H7 (cell line): ENCODE measurements at places on chromosomes 1 and 21. TPM values are rescaled to one million over a fixed set of nuclear protein-coding genes. Genes with fewer than 3 reads are reported as not detected.
A peak's percentile ranks its signal among the peaks of the same experiment; 100 is the strongest.

DNA sequence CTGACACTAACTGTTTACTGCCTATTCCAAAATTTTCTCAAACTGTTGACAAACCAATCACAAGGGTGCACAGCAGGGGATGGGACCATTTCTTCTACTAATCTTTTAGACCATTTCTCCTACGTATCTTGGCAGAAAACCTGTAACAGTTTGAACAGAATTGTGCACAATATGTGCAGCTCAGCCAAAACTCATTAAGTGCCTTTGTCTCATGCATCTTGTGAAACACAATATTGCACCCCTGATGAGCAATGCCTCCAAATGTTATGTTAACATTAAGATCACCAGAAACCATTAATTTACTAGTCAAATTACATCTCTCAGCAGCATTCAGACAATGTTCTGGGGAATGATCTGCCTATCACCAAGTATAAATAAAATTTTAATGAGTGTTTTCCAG, 247.5 kb downstream of the NRIP1 start:
- DNase-seq, result no peak

DNA sequence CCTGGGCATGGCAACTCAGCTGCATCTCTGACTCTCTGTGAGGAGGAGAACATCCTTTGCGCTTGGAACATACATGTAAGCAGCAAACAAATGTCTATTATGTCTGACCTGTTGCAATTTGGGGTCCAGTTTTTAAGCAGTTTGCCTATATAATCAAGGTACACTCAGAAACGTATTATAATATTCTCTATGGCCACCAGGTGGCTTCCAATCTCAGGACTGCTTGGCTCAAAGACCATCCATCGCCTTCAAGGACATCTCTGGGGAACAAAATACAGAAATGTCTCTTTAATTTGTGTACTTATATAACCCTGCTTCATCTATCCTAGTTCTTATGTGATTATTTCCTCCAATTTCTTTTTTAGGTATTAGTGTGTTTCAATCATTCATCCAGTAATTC, 227.2 kb downstream of the OLFM3 start:
- DNase-seq, result peak; percentile 1

- DNase-seq, result no peak
These were observed 81.1 kb upstream of the GREM2 start for GRCh38 chr1:240693036-240693435.

DNA sequence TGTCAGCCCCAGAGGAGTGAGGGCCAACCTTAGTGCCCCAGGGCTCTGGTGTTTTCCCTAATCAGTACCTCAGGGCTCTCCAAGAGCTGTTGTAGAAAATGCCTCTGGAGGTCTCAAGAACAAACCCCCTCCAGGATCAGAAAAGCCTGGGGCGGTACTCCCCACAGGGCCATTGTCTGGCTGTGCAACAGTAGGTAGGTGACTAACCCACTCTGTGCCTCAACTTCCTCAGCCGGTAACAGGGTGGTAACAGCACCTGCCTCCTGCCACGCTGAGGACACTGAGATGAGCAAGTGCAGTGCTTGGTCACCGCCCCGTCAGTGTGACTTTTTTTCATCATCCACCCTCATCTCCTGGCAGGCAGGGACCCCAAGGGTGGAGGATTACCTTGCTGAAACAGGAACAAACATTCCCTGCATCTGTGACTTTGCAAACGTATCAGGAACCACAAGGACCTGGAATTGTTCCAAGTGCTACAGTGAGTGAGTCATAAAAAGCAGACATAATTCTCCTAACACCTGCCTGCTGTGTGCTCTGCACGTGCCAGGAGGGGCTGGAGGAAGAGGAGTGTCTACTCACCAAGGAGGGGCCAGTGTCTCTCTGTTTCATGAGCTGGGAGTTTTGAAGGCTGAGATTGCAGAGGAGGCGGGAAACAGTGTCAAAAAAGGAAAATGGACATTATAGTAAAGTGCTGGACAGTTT, 440.8 kb downstream of the NPHP4 start:
- no peak for DNase-seq

GRCh38 chr1:158212320-158212719, 31.6 kb downstream of the CD1D start:
- peak; percentile 74 for DNase-seq

DNA sequence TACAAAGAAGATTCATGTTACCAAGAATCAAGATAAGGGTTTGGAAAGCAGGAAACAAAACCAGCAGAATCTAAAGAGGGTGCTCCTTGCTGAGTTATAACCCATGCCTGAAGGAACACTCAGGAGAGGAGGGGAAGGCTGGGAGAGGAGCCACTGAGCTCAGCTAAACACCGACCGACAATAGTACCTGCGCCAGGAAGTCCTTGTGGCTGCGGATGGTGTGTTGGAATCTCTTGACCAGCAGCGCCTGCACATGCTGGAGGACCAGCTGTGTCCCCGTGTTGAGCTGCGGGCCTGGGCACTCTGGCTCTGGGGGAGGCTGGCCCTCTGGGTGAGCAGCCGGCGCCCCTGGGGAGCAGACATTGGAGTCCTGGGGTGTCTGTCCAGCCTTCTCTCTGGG, 89.4 kb downstream of the ABCA4 start:
- no peak for DNase-seq

- DNase-seq, result no peak
These were observed 38.6 kb upstream of the RALGPS2 start for GRCh38 chr1:178686407-178686806.

DNA sequence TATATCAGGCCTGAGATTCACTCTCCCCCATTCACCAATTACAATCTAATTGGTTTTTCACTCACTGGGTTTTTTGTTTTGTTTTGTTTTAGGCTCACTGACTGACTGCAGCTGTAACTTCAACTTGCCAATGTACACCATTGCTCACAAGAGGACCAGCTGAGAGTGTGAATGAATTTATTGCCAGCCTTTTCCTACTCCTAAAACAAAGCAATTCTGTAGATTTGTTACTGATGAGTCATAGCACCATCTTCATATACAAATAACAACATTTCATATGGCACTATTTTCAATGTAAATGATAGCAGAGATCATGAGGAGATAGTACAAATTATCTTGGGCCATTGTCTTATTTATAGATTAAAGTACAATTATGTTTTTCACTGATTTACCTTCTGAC, 76.0 kb upstream of the DPYD start:
- no peak for DNase-seq

DNA sequence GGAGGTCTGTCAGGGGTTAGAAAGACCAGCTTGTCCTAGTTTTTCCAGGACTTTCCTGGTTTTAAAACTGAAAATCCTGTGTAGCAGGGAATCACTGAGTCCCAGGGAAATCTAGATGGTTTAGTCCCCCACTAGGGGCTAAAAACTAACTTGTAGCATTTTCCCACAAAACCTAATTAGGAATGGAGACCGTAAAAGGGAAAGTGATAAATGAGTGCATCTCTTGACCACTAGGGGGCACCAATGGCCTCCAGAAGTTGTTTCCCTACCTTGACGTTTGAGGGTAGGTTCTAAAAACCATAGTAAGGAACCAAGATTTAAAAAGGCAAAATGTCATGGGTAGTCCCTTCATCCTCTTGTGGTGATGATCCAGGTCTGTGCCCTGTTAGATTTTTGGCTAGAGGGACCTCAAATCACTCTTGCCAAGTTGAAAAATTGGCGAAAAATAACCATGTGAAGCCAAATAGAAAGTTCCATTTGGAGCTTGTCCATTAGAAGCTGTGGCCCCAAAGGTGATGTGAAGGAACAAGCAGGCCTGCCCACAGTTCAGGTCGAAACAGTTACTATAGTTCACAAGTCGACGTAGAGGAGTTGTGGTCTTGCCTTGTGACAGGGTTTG, 24.5 kb downstream of the CLIC6 start:
- peak; percentile 71 for DNase-seq

GRCh38 chr1:171457412-171457811, 27.9 kb upstream of the PRRC2C start:
- no peak for DNase-seq

- DNase-seq, result peak; percentile 93
These were observed at the start of gene PSEN2 for GRCh38 chr1:226870401-226871279. Gene PSEN2, plus strand, starts transcription at chr1:226870616. Its CDS starts 11,292 bp downstream, at chr1:226881908.

GRCh38 chr1:17706445-17706844, 48.7 kb upstream of the ACTL8 start:
- DNase-seq, result no peak

DNA sequence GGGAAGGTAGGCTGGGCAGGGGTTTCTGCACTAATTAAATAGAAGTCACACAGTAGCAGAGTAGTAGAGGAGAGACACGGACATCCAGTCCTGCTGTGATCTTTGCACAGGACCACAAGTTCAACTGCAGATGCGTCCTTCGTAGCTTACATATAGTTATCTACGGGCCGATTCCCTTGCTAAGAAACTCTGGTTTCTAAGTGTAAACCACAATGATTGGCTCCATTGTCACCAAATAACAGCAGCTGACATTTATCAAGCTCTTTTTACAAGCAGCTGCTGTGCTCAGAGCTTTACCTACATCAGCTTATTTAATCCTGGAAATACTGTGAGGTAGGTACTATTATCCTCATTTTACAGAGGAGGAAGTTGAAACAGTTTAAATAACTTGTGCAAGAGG, 3.1 kb downstream of the SLC45A3 start:
- DNase-seq, result no peak

GRCh38 chr1:115196296-115196695, 107.0 kb upstream of the TSPAN2 start:
- DNase-seq, result no peak

DNA sequence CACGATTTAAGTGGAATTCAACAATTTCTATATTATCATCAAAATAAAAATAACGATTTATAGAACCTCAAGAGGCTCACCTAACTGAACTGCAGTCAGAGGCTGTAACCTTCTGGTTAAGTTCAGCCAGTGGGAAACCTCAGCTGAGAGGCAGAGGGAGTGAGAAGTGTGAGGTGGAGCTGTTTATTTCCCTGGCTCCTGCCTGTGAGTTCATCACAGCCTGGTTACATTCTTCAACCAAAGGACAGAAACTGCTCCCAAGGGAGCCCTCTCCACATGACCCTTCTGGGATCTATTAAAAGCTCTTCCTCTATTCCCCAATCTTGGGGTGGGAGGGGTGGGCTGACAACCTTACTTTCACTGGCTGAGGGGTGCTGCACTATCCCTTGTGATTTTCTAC, 22.2 kb downstream of the DYNLT5 start:
- no peak for DNase-seq

DNA sequence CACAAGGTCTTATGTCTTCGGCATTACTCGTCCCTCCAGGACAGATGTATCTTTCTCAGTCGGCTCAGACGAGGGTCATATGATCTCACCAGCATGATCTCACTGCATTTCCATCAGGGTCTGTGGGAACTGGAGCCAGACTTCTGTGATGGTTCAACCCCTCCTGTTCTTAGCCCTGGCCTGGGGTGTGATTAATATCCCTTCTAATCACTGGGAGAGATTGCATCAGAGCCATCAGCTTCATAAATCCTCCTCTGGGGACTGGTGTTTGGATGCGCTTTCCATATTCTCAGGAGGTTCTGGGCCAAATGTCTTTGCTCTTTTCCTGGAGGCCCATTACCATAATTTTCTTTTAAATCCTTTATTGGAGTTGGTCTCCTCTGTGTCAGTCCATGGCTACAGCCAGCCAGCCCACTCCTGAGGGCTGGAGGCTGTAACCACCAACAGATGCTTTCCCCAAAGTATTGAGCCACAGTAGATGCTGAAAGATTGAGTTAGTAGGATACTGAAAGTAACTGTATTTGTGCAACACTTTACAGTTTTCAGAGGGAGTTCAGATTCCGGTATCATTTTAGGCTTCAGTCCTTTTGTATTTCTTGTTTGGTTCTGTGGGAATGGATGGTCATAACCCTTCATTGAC, 20.0 kb downstream of the CACNA1E start:
- no peak for DNase-seq

DNA sequence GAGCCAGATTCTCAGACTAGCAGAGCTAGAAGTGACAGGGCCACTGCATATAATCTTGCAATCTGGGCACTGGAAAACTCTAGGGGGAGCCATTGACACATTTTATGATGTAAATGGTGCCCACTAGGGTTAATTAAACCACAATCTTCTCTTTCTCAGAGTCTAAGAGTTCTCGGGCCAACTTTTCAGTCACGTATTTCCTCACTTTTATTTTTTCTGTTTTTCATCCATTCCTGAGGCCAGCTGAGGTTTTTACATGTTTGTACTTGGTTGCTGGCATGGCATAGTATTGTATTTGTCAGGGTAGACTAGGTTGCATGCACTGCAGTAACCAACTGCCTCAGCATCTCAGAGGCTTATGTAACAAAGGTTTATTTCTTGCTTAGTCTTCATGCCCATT, 138.2 kb downstream of the ZNF326 start:
- peak; percentile 33 for DNase-seq

DNA sequence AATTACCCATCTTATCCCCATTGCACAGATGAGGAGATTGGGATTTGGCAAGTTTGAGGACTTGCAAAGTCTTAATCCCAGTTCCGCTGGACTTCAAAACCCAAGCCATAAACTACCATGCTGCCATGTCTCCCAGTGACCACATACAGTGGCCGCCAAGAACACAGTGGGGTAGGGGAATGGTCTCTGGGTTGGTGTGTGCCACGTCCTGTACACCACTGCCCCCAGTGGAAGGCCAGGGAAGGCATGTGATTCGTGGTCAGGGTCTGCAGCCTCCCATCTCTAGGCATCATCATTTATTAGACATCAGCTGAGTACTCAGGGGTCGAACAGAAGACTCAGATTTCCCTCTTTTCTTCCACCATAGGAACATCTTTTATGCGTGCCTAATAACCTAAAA, 76.0 kb downstream of the MAN1C1 start:
- DNase-seq, result peak; percentile 85

- DNase-seq, result no peak
These were observed 144.5 kb downstream of the OMA1 start for GRCh38 chr1:58401991-58402390.

- no peak for DNase-seq
These were observed 34.9 kb downstream of the PIK3C2B start for GRCh38 chr1:204459706-204460105.

DNA sequence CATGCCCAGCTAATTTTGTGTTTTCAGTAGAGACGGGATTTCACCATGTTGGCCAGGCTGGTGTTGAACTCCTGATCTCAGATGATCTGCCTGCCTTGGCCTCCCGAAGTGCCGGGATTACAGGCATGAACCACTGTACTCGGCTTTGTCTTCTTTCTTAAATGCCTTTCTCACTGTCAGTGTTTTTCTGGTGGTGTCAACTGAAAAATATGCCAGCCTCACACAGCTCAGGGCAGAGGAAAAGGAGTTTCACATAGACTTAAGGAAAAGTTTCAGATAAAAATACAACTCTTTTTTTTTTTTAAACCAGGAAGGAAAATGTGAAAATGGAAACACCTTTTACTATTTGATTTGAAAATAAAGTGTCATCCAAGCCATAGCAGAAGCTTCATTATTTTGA, 4.6 kb upstream of the MAB21L3 start:
- no peak for DNase-seq

- DNase-seq, result peak; percentile 21
These were observed 4.1 kb upstream of the GRIK1 start for GRCh38 chr21:29943885-29944284.

S100A9 gene
- not detected in 2 replicates for total RNA-seq

PRKAB2 gene
- 36.0 and 46.0 TPM in 2 replicates for total RNA-seq

LAPTM5 gene
- 0.26 and 0.28 TPM in 2 replicates for total RNA-seq

FCRL6 gene
- not detected in 2 replicates for total RNA-seq

SLC6A9 gene
- total RNA-seq, result 6.4 and 8.2 TPM in 2 replicates

UBE2U gene
- total RNA-seq, result not detected in 2 replicates

DYRK3 gene
- total RNA-seq, result 28.3 and 28.4 TPM in 2 replicates

SAMD11 gene
- 14.8 and 17.4 TPM in 2 replicates for total RNA-seq

DMAP1 gene
- total RNA-seq, result 20.7 and 25.5 TPM in 2 replicates

RNU1-4 gene
- under 0.01 TPM in 2 replicates for total RNA-seq

C8A gene
- total RNA-seq, result not detected in 2 replicates

C1orf226 gene
- total RNA-seq, result 9.3 and 13.4 TPM in 2 replicates

MX2 gene
- 0.45 and 2.1 TPM in 2 replicates for total RNA-seq

ETV3L gene
- 0.74 and 1.1 TPM in 2 replicates for total RNA-seq

RIMKLA gene
- total RNA-seq, result 1.1 and 2.7 TPM in 2 replicates
